Mesenteric fat pad (tissue), 1 donor: ENCODE measurements at places on chromosomes 13 and 19. TPM values are rescaled to one million over a fixed set of nuclear protein-coding genes. Genes with fewer than 3 reads are reported as not detected.

- DNase-seq = no peak
Measured at GRCh38 chr19:6417713-6418561, 6.7 kb downstream of the KHSRP start.

DNA sequence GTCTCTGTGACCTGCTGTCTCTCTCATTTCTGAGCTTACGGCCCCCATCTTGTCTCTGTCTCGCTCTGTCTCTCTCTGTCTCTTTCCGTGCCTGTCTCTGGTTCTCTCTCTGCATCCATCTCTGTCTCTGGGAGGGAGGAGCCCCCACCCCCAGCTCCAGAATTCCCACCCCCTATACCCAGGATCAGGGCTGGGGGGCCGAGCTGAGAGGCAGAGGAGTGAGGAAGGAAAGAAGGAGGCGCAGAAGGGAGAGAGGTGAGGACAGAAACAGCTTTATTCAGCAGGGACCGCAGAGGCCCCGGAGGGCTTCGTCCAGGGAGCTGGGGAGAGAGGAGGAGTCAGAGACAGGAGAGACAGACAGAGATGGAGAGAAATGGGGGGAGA is 14.0 kb downstream of the JOSD2 start:
- no peak for DNase-seq

The NTN5 gene
- total RNA-seq = 0.51 TPM

- no peak for DNase-seq
Measured at GRCh38 chr19:34393629-34394028, 10.6 kb upstream of the PDCD2L start.

DNA sequence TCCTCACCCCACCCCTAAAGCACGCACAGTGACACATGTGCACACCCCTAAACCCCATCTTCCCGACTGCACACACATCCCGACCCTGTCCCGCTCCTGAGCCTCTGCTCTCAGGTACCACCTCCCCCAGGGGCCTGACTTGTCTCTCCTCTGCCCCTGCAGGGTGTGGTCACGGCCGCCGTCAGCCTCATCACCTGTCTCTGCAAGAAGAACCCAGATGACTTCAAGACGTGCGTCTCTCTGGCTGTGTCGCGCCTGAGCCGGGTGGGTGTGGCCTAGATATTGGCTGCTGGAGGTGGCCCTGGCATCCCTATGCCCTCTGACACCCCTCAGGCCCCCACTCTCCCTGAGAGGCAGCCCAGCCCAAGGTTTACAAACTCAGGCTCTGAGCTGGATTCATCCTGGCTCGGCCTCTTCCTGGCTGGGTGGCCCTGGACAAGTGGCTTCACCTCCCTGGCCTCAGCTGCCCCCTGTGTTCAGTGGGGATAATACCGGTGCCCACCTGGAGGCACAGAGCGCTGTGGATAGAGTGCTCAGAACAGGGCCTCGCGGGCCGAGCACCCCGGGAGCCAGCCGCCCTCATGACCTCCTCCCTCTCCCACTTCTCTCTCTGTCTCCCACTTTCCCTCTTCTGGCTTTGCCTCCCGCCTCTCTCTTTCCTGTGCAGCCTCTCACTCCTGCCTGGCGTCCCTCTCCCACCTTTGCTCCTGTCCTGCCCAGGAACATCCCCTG is 20.1 kb downstream of the FUZ start:
- no peak for DNase-seq

DNA sequence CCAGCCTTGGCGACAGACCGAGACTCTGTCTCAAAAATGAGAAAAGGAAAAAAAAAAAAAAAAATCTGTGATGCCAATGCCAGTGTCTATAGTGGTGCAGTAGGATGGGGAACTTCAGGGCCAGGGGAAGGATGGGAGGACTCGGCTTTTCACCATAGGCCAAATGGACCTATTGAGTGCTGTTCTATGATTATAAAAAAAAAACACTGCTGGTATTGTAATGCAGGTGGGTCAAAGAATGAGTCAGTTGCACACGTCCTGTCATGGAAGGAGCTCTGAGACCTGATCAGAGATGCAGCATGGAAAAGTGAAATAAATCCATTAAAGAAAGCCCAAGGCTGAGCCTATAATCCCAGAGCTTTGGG is 7.0 kb downstream of the DNAJB1 start:
- no peak for DNase-seq

GRCh38 chr13:108325863-108326262 is 56.3 kb downstream of the TNFSF13B start:
- no peak for DNase-seq

GRCh38 chr13:70162141-70162540 is 53.9 kb upstream of the KLHL1 start:
- DNase-seq = no peak
